ENCODE measurements at places on chromosomes 5 and 9.
A peak's percentile ranks its signal among the peaks of the same experiment; 100 is the strongest.

DNA sequence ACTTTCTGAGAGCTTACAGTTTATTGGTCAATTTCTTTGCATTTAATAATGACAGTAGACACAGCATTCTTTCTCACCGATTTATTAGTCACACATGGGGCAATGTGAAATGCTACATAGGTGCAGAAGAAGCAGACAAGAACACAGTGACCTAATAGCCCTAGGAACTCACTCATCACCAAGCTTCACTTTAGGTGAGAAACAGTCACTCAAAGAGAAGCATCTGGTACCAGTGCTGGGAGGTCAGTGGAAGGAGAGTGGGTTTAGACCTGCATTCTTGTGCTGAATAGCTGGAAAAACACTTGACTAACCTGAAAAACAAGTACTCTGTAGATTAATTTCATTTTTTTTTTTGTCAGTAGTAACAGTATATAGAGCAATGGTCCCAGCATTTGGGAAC lies 179.6 kb downstream of the GRIA1 start:
- DNase-seq, result no peak

GRCh38 chr5:11152368-11152767 lies 391.3 kb upstream of the DAP start:
- no peak for DNase-seq

DNA sequence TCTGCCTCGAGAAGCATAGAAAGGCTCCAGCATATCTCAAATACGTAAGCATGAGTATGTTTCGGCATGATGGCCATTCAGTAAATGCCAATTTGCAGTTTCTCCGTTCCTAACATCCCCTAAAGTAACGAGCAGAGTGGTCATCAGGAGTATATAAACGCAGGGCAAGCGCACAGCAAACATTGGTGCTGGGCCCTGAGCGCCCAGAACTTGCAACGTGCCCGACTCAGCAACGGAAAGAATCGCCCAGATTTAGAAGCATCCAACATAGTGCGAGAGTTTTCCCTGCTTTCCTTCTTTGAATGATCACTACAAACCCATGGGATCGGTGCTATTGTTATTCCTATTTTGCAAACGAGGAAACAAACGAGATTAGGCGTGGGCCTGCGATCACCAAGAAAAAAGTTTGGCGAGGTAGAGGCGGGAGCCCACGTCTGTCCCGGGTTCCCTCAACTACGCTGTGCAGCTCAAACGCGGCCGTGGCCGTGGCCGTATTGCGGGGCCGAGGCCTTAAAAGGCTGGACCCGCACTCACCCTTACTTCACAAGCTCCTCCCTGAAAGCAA lies 505 bp downstream of the RPS14 start:
- DNase-seq, result no peak

DNA sequence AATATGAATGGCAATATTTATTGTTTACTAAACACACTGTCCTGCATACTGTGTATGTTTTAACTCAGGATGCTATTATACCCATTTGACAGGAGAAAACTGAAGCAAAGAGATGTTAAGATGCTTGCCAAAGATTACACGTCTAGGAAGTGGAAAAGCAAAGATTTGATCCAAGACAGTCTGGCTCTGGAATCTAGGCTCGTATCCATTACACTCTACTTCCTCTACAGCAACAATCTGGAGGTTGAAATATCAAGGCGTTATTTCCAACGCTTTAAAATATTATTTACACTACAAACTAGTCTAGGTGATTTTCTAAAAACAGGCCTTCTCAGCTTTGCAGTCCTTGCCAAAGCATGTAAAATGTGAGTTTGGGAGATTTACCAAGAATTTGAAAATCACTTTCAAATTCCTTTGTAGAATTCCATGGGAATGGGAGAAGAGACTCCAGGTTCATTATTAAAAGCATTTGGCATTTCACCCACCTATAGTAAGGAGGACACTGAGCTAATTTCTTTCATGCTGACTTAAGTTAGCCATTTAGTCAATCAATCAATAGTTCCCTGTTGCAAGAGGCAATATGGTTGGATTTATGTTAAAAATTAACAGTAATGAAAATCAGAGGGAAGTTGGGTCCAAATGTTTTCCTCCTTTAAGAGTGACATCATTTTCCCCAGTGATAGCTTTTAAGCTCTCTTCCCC lies 356.3 kb upstream of the SMARCA2 start:
- no peak for DNase-seq

GRCh38 chr5:54178207-54178606 lies 132.2 kb downstream of the ARL15 start:
- DNase-seq, result no peak

GRCh38 chr9:98185021-98185567 lies 7.3 kb downstream of the CORO2A start:
- DNase-seq, result no peak

- no peak for DNase-seq
These were observed 34.0 kb downstream of the ZNF474 start for GRCh38 chr5:122163121-122164069.

DNA sequence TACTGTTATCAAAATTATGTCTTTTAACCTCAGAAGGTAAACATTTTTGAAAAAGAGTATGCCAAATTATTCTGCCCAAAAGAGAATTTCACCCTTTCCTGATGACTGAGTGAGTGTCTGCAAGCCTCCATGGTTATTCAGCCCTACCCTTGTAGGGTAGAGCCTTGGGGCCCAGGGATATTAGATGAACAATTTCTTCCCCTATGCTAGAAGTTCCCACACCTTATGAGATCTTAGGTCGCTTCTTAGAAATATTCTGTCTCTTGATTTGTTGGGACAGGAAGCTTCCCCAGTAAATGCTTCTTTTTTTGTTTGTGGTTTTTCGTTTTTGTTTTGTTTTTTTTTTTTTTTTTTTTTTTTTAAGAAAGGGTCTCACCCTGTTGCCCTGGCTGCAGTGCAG lies 3.1 kb downstream of the CRB2 start:
- no peak for DNase-seq

- peak; percentile 26 for DNase-seq
These were observed 7.5 kb upstream of the GTF3C5 start for GRCh38 chr9:133023117-133023890.

DNA sequence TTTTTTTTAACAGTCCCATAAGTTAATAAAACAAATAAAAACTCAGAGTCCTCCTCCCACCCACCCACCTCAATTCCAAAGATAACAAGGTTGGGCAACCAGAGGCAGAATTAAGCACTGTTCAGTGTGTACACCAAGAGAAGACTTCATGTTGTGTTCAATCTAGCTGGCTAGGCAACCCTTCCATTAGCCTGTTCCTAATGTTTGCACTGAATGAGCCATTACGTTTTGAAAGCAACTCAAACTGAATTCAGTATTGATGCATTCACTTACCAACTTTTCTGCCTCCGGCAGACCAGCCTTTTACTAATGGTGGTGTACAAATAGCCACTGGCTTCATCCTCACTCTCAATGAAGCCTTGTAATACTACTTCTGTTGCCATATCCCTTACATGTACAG lies 47.5 kb downstream of the PBX3 start:
- no peak for DNase-seq

DNA sequence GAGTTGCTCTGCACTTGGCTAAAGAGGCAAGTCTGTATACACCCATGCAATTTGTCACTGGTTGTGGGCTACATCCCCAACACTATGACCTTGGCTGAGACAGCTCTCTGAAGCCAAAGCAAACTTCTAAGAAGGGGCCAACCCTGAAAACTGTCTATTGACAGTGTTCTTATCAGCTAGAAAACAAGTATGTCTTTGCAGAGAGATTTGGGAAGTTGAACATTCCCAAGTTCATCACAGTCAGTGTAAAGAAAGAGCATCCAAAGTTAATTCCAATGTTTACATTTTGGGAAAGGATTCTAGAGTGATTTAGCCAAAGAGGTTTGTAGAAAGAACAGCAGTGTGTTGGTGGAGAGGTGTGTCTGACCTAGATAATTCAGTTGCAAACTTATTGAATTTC lies 711.1 kb upstream of the CHD1 start:
- no peak for DNase-seq

DNA sequence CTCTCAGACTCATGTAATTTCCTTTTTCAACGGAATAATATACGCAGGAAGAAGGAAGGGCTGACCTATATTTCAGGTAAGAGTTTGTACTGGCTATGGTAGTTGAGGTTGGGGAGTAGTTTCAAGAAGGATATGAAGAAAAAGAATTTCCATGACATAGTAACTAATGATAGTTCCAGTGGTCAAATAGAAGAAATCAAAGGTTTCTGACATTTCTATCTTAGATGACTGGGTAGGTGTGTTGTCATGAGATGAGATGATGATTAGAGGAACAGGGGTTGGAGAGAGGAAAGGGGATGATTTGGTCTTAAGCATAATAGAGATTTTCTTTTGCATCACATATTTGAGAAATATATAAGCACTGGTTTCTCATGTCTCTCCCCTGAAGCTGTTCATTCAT lies 166.0 kb downstream of the SPATA31D1 start:
- DNase-seq, result no peak

DNA sequence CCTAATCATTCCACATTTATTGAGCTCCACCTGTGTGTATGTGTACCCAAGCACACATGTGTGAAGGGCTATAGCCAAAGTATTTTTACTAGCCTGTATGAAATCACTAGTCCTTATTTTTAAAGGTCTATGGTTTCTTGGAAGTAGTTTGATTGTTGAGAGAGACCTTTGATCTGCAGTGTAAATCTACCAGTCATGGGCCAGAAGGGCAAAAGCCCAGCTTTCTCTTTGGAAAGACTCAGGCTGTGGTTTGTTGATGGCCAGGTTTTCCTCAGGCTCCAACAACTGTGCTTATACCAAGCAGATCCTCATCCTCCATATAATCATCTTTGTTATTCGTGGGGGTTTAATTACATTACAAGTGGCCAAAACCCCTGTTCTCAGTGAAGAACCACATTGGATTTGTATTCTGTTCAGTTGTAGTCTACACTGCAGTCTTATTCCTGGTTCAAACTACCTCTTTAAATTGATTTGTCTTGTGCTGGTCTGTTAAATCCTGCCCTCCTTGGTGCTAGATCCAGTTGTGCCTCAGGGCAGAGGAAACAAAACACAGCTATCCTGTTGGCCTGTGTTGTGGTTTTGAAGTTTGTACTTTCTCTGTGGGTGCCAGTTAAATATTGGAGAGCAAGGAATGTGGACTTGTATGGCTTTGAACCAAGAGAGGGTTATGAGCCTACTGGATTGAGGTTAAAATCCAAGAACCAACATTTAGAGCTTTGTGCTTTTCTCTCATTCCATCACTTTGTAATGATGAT lies 13.3 kb downstream of the CDC26 start:
- no peak for DNase-seq

Measured in T-helper 1 cell (primary cell).